ENCODE measurements at places on chromosomes 7 and 10.

DNA sequence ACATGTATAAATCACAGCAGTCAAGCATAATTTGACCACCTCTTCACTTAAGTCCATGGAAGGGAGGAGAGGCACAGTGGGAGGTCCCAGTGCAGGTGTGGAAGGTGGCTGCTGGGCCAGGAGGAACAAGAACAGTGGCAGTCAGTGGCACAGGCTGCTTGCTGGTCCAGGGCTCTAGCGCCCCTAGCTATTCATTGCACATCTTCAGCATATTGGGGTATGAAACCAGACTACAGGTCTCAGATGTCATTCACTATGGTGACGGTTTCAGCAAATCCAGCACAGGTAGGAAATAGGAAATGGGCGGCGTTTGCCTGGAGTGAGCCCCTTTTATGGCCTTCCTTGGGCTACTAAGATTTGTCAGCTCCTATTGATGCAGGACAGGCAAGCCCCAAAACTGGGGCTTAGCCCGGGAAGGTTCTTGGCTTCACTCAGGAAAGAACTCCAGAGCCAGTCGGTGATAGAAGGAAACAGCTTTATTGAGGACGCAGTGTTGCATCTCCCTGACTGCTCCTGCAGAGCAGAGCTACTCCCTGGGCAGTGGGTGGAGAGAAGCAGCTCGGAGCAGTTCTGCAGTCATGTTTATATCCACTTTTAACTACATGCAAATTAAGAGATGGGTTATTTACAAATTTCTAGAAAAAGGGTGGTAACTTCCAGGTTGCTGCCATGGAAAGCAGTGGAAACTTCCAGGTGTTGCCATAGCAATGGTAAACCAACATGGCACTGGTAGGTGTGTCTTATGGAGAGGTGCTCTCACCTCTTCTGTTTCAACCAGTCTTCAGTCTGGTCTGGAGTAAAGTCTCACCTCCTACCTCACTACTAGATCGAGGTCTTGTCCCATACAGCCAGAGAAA is 608.8 kb downstream of the PARD3 start:
- no peak for DNase-seq

DNA sequence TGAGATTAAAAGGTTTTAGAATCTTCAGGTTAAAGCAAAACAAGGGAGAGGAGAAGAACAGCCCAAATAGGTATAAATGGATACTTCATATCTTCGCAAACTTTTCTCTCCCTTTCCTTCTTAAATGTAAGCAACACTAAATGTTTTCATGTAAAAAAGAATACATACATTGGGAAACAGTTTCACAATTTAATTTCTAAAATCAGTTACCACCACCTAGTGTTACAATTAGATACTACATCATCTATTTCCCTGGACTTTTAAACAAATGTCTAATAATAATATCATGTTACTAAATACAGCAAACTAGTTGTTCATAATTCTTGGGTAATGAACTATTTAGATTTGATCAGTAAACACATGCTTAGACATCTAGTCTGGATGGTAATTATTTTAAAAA is 35.8 kb downstream of the MINDY3 start:
- no peak for DNase-seq

GRCh38 chr7:29951206-29951605 is 38.4 kb downstream of the SCRN1 start:
- no peak for DNase-seq

DNA sequence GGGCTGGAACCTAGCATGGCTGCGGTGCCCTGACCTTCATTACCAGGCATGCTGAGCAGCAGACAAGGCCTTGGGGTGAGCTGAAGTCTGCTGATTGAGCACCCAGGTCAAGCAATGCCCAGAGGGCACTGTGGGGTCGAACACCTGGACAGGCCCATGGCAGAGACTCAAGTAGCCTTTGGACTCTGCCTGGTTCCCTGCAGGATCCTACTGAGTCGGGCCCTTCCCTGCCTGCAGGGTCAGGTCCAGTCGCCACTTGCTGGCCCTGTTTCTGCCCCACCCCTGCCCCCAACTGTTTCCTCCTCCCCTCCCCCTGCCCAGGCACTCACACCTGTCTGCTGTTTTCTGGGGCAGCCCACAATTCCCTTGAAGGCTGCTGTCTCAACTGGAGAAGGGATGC is 483.2 kb upstream of the MKI67 start:
- DNase-seq: no peak

DNA sequence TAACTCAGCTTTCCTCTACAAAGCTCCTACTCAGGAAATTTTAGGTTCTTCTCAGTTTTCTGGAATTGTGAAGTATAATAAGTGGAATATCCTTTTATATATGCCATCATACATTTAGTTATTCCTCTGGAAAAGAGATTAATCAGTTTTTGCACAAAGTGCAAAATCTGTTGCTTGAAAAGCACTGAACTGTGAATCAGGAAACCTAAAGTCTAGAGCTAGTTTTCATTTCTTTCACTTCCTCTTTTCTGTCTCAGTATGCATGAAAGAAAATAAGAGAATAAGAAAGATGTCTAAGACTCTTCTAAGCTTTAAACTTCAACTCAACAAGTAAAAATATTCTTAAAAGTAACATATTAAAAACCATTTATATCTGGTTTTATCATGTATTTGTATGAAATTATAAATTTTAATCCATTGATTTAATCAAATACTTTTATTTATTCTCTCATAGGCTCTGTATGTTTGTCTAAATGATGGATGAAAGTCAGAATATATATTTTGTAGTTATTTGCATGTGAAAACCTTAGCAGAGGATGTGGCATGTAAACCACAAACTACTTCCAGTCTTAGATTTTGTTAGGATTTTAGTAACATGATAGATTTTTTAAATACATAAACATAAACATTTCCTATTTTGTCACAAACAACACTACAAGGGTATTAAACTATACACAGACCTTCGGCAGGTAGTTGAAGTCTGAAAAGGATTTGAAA is 1073.0 kb downstream of the XPNPEP1 start:
- DNase-seq: no peak

DNA sequence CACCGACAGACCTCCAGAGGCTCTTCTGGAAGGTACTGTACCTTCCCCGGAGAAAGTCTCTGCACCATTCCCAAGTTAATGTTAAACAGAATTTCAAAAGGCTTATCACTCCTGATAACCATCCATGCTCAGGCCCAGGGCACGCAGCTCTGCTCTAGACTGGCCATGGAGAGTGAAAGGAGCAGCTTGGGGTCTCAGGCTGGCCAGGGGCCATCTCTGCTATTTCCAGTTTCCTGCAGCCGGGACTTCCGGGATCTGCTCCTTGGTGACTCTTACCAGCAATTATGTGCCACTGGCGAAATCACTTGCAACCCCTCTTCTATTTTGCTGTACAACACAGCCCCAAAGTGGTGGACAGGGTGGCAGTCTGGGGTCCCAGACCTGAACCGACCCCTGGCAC is 6.0 kb downstream of the CLDN15 start:
- no peak for DNase-seq

Measured in T-helper 17 cell (primary cell).